NCI-H1694 treated with DMSO at 0.1 percent for 48 hours (cell line): ENCODE measurements at places on chromosomes 16 and 17.

- DNase-seq: no peak
Observed at GRCh38 chr16:35562471-35562870, 2103.1 kb downstream of the TP53TG3F start.

DNA sequence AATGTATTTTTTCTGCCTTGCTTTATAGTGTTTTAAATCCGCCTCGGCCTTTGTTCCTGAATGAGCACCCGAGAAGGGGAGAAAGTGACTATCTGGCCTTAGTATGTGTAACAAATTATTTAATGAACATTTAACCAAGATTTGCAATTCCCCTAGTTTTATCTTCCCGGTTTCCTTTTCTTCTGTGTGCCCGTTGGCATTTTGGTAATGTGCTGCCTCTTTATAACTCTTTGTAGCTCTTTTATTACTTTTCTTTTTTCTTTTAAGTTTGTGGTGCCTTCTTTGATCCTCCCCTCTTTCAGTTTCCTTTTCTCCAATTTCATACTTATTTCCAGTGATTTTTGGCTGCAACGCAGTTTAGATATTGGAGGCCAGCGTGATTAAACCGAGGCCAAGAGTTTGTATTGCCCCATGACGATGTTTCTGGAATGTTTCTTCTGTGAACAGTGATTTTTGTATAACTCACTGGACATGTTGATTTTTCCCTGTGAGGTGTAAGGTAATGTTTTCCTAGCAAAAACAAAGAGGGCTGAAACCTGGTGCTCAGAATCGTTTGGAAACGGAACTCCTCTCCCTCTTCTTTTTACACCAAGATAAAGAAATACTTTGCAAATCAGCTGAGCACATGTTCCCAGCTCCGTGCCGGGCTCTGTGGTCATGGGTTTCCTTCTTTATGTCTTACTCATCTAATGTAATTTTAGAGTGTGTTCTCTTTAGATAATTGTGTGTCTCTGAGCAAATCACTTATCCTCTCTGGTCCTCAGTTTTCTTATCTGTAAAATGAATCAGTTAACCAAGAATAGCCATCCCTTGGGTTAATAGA is 344.3 kb downstream of the WWOX start:
- no peak for DNase-seq

GRCh38 chr16:86857807-86858206 is 279.5 kb downstream of the FOXL1 start:
- no peak for DNase-seq

DNA sequence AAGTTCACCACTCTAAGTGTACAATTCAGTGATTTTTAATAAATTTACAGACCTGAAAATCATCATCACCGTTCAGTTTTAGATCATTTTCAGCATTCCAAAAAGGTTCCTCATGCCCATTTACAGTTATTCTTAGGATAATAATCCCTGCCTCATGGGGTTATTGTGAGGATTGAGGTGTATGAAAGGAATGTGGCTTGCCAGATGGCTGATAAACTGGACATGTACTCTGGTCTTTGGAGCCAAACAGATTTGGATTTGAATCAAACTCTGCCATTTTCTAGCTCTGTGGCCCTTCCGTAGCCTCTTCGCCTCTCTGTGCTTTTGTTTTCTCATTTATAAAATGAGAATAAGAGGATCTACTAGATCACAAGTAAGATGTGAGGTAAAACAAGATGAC is 53.9 kb upstream of the GPRC5B start:
- no peak for DNase-seq

DNA sequence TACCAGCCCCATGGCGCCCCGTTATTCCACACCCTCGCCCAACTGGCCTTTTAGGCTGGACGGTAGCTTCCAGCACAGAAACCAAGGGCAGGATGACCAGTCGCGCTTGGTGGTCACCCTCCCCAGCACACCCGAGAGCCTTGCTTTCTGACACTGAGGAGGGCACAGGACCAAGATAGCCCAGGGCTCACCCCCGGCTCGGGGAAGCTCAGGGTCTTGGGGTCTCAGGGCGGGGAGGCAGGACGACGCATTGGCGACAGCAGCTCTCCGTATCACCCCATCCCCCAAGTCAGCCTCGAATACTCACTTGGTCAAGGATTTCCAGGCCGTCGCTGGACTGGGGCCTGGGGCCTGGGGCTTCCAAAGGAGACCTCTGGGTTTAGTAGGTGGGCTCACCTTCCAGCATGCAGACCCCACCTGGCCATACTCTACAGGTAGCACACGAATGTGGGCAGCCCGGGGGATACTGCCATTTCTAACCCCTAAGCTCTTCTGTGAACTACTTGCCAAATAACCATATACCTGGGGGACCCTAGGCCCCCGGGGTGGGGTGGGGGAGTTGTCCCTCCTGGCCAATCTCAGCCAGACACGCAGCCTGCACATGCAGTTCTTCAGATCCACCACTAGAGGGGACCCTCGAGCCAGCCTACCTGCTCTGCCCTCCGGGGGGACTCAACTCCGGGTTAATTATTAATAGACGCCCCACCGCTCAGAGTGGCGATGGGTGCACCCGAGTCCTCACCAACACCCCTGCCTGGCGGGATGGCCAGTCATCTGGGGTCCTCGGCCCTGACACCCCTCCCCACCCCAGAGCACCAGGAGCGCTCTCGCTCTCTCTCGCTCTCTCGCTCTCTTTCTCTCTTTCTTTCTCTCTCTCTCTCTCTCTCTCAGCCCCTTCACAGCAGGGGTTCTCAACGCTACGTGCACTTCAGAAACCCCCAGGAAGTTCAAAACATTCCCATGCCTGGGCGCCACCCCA is 30.0 kb downstream of the TBC1D16 start:
- peak; percentile 41 for DNase-seq

GRCh38 chr16:67207249-67208091 is 8.5 kb downstream of the ELMO3 start:
- no peak for DNase-seq

- DNase-seq: no peak
Observed at GRCh38 chr17:28173031-28173561, 130.6 kb downstream of the NLK start.

DNA sequence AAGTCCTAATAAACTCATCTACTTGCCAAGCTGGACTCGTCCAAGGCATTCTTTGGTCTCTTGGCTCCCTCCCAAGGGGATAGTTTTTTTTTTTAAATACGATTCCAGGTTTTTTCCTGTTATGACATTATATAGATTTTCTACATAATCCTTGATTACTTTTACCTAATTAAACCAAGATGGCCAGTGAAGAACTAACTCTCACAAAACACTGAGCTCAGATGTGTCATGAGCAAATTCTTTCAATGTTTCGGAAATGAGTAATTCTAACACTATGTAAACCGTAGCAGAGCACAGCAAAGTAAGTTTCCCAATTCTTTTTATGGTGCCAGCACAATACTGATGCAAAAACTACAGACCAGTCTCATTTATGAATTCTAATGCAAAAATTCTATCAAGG is 1.8 kb downstream of the ZNF23 start:
- no peak for DNase-seq

DNA sequence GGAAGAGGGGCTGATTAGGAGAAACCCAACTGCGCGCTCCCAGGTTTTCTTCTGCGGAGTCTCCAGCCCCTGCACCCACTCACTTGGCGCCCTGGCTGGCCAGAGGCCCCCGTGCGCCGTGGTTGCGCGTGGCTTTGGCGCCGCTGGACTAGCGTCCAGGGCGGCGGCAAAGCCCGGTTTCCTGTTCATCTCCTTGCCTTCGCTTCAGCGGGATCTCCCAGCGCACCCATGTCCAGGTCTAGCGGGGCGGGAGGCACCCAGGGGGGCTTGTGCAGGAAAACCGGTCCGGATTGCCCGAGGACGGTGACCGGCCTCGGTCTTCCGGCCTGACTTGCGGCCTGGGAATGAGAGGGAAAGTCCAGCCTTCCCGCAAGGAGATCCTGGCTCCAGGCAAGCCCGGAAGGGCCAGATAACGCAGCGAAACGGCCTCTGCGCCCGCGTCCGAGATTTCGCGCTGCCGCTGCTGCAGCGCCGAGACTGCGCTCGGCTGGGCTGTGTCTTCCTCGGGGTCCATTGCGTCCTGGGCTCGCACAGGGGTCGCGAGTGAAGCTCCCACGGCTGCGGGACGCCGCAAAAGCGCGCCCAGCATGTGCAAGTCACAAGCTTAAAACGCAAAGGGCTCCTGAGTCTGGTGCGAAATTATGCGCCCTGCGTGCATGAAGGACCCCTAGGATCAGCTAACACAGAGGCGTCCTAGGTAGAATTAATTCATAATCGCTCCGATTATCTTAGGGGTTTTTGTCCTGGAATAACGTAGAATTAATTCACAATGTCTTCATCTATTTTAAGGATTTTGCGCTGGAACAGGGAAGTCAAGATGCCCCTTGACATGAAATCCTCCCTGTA is 5.7 kb downstream of the FOXF1 start:
- no peak for DNase-seq

GRCh38 chr16:89615176-89615575 is 1.7 kb downstream of the DPEP1 start:
- DNase-seq: no peak

- no peak for DNase-seq
Observed at GRCh38 chr17:62179525-62180161, 114.6 kb upstream of the MED13 start.

DNA sequence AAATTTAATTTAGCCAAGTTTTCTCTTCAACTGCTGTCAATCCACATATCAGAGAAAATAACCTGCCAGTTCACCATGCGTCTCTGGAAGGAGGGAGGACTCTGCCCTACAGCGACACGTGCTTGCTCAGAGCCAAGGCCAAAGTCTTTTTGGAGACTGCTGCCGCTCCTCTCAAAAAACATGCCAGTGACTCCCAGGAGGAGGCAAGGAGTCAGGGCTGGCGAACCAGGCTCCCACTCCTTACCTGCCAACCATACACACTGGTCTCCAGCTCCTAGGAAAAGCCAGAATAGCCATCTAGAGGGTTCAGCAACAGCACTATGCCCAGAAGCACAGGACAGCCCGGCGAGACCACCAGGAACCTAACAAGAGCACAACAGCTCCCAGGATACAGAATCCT is 73.0 kb downstream of the ANKRD11 start:
- DNase-seq: no peak

DNA sequence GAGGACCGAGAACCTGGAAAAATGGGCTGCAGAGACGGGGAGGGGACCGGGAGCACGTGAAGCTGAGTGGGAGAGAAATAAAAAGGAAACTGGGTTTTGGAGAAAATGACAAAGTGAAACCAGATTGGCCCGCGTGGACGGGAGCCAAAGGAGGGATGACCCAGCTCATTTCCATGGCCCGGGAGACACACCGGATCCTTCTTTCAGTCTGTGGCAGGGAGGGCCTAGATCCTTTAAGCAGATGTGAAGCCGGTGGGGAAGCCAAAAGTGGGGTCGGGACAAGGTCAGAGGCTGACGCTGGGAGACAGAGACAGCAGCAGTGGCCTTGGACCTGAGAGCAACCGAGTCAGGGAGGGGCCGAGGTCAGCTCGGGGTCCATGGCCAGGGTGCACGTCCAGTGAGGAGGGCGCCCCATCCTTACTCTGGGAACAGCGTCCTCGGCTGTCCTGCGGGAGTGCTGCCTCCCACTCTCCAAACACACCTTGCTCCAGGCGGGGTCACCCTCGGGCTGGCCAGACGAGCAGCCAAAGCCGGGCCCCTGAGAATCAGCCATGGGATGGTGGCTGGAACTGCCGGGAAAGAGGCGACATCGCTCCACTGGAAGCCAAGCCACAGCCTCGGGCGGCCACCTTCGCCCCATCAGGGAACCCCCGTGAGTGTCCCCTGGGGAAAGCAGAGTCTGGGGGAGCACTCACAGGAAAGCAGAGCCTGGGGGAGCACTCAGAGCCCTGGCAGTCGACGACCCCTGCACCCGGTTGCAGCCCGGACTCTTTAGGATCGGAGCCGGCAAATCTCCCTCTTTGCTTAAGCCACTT is 17.3 kb downstream of the CA5A start:
- no peak for DNase-seq

DNA sequence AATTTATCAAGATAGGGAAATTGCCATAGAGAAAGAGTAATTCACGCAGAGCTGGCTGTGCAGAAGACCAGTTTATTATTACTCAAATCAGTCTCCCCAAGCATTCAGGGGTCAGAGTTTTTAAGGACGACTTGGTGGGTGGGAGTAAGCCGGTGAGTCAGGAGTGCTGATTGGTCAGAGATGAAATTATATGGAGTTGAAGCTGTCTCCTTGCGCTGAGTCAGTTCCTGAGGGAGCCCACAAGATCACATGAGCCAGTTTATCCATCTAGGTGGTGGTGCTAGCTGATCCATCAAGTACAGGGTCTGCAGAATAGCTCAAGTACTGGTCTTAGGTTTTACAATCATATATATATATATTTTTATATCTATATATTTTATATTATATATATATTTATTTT is 6.0 kb upstream of the AQP8 start:
- DNase-seq: no peak

DNA sequence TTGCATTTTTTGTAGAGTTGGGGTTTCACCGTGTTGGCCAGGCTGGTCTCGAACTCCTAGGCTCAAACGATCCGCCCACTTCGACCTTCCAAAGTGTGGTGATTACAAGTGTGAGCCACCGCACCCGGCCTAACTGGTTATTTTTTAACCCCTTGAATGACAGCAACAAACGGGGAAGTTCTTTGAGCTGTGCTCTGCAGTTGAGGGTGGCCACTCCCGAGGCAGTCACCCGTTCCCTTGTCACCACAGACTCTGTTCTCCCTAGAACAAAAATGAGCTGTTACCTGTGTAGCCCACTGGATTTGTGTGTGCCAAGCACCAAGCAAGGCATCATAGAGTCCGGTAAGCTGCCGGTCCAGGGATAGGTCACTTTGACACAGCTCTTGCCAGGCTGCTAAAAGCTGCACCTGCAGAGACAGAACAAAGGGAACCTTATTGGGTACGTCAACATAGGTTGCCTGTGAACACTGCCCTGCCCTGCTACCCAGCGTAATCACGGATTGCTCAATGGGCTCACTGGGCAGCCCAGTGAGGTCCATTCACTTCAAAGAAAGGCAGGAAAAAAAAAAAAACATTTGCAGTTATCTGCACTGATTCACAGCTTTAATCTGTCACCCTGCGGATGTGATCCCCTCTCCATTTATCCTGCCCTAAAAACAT is 19.6 kb downstream of the COG7 start:
- no peak for DNase-seq

GRCh38 chr16:57608462-57609113 is 19.8 kb upstream of the ADGRG1 start:
- no peak for DNase-seq

DNA sequence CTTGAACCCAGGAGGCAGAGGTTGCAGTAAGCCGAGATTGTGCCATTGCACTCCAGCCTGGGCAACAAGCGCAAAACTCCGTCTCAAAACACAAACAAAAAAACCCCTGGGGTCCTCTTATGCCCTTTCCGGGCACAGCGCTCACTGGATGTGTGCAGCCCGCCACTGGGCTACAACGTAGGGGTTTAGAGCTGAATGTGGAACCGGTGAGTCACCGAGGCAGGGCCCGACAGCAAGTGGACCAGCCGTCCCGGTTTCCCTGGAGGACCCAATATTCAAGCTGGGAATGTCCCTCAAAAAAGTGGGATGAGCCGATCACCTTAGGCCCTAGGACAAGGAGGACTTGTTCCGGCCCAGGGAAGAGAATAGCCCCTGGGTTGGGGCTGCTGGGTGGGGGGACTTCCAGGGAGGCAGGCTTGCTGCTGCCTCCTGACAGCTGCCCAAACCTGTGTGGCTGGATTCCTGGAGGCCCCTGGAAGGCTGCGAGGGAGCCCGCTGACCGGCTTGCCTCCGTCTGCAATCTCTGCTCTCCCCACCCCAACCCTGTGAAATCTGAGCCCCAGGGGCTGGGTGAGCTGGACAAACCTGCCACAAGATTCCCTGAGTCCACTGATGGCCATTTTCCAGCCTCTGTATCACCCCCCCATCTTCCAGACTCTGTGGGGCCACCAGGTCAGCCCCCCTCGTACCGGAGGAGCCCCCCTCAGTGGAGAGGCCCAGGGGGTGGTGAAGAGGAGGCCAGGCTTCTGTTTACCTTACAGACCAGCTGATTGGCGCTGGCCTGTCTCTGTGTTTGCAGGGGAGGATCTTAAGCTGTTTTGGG is 2.9 kb upstream of the CLDN9 start:
- no peak for DNase-seq
